ENCODE measurements at places on chromosomes 7 and 10. TPM values are rescaled to one million over a fixed set of nuclear protein-coding genes. Genes with fewer than 3 reads are reported as not detected.
A peak's percentile ranks its signal among the peaks of the same experiment; 100 is the strongest.

DNA sequence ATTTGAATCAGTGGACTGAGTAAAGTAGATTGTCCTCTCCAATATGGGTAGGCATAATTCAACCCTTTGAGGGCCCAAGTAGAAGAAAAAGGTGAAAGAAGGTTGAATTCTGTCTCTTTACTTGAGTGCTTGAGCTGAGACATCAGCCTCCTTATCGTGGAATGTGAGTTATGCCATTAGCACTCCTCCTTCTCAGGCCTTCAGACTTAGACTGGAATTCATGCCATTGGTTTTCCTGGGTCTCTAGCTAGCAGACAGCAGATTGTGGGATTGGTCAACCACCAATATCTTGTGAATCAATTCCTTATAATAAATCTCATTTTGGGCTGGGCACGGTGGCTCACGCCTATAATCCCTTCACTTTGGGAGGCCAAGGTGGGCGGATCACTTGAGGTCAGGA lies 89.2 kb downstream of the CUL2 start:
- DNase-seq = no peak

DNA sequence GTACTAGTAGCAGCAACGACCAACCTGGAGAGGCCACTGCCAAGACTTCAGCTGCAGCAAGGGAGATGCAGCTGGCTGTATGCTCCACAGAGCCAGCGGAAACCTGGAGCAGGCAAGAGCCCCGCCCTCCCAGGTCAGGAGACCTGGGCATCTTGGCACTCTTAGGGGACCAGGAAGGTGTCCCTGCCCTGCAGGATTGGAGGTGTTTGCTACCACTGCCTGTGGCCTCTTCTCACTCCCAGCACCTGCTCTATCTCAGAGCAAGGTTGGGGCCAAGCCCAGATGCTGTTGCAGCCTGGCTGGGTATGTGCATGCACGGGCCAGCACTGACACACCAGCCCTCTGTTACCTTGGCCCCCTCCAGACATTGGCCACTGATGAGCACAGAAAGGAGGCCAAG lies 1512.8 kb downstream of the REEP3 start:
- DNase-seq = no peak

DNA sequence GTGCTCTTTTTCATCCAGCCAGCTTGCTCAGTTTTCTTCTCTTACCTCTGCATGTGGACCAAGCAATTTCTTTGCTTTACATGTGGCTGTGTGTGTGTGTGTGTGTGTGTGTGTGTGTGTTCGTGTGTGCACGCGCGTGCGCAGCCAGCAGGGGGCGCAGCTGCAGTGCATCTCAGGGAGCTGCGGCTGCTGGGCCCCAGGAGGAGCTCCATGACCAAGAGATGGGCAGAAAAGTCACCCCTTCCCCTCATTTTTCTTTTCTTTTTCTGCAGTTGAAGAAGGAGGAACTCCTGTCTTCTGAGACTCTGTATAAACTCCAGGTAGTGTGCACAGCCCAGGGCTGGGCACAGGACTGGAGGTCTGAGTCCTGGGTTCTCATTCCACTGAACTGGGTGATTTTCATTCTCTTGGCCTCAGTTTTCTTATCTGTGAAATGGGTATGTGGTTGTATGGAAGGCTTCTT lies 41.8 kb downstream of the BLNK start:
- peak; percentile 91 for DNase-seq

DNA sequence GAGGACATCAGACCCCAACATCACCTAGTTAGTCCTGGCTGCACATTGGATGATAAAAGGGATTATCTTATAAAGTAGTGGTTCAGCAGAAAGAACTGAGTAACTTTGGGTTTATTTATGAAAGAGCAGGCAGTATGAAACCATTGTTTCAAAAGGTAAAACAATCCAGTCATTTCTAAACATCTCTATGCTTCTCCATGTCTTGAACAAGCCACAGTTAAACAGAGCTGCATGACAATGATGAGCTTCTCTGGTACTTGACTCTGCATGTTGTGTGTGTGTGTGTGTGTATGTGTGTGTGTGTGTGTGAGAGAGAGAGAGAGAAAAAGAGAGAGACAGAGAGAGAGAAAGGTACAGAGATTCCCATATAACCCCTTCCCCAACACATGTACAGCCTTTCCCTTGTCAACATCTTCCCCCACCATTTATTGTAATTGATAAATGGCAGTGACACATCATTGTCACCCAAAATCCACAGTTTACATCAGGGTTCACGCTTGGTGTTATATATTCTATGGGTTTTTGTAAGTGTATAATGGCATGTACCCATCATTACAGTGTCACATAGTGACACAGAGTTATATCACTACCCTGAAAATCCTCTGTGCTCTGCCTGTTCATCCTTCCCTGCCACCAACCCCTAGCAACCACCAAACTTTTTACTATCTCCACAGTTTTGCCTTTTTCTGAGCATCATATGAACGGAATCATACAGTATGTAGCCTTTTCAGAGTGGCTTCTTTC lies 32.8 kb upstream of the SLC18A3 start:
- DNase-seq = no peak

DNA sequence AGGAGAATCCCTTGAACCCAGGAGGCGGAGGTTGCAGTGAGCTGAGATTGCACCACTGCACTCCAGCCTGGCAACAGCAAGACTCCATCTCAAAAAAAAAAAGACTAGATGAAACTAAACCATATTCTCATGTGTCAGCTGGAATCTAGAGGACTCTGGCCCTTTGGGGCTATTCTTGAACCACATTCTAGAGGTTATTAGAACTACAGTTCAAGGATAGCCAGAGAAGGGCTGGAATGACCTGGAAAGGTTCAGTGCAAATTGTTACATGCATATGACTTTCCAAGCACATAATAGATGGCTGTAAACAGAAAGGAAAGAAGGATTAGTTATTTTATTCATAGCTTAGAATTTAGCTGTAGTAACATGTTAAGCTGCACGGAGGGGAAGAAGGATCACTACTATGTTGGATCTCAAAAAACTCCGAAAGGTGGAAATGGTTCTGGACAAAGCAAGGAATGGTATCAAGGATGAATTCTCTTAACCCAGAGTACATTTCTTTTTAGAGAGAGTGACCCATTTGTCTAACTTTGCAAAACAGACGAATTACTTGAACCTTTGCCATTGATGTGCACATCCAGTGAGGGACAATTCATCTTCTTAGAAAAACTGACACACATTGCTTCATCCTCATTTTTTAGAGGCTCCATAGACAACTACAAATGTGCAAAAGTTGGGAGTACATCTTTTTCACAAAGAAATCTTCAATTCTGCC lies 124.0 kb upstream of the SAMD8 start:
- DNase-seq = no peak

DNA sequence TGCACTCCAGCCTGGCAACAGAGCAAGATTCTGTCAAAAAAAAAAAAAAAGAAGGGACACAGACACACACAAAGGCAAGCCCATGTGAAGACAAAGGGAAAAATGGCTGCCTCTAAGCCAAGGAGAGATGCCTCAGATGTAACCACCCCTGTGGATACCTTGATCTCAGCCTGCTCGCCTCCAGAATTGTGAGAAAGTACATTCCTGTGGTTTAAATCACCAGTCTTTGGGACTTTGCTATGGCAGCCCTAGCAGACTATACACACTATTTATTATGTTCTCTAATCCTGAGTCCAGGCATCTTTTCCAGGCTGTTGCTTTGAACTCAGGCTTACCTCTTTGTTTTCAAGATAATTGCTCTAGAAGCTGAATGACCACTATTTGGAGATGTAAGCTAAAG lies 494.3 kb downstream of the GALNT17 start:
- no peak for DNase-seq

- DNase-seq = no peak
These were observed 167.7 kb downstream of the PKD1L1 start for GRCh38 chr7:47780555-47780954.

- DNase-seq = no peak
These were observed 233.2 kb downstream of the TCERG1L start for GRCh38 chr10:131078131-131078881.

DNA sequence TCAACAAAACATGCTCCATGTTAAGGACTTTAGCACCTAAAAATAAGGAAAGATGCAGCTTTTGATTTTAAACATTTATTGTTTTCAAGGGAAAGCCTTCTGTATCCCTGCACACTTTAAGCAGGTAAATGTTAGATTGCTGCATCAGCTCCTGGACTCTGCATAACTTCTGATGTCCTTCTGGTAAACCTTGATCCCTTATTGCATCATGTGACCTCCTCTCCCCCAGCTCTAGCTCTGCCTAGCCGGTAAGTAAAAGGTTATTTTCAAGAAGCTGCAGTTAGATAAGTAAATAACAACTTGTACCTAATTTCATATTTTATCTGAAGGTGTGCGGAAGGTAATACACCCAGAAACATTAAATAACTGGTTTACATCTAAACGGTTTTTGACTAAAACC lies 37.5 kb downstream of the PDK4 start:
- DNase-seq = no peak

GRCh38 chr7:101435461-101436220 lies 73.0 kb downstream of the COL26A1 start:
- no peak for DNase-seq

DNA sequence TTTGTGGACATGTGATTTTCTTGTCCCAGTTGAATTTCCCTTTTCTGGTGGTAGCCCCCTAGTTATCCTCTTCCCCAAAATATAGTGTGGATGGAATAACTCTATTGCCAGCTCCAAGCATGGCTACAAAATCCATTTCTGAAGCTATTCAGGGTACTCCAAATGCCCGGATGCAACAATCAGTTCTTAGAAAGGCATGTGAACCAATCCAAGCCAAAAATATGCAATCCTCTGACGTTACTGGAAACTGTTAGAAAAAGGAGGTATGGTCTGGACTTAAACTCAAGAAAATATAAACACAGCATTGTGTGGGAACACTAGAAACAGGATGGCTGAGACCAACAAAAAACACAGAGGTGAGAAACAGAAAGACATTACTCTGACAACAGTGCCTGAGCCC lies 347.0 kb downstream of the GPAM start:
- DNase-seq = no peak

The LIPM gene
- total RNA-seq = not detected

The CHST3 gene
- not detected for total RNA-seq

The ITGA8 gene
- total RNA-seq = not detected

The ANAPC16 gene
- 128 TPM for total RNA-seq

The OR6B1 gene
- not detected for total RNA-seq

The FAM200A gene
- 11.9 TPM for total RNA-seq

The INTS1 gene
- 128 TPM for total RNA-seq
